ENCODE measurements at places on chromosomes 12 and 14.

GRCh38 chr12:26822026-26822425, 11.0 kb downstream of the ITPR2 start:
- no peaks in the 10 kb centered on the region for H3K27me3 ChIP-seq
- H3K4me3 ChIP-seq, result no peak overlapping the region
- no peaks in the 10 kb centered on the region for H3K36me3 ChIP-seq
- H3K27ac ChIP-seq, result no peak overlapping the region
- peaks cover 5% of the 10 kb centered on the region for H3K4me1 ChIP-seq
- DNase-seq, result no peak

DNA sequence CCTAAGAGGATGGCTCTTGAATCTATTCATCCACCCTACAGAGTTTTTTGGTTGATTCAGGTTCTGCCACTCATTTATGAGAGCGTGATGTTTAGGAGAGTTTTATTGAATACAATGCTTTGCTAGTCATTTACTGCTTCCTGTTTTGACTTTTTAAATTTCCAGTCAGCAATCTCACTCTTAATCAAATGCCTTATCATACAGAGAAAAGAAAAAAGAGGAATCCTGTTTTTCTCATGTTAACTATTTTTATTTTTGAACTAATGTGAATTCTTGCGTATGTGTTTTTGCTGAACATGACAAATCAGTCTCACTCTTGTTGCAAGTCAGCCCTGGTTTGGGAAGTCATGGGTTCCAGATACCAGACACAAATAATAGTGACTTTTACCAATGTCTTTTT, 22.1 kb upstream of the LGMN start:
- H3K36me3 ChIP-seq, result no peaks in the 10 kb centered on the region
- H3K4me1 ChIP-seq, result no peaks in the 10 kb centered on the region
- H3K4me3 ChIP-seq, result no peak overlapping the region
- no peak for DNase-seq
- no peak overlapping the region for H3K27ac ChIP-seq

DNA sequence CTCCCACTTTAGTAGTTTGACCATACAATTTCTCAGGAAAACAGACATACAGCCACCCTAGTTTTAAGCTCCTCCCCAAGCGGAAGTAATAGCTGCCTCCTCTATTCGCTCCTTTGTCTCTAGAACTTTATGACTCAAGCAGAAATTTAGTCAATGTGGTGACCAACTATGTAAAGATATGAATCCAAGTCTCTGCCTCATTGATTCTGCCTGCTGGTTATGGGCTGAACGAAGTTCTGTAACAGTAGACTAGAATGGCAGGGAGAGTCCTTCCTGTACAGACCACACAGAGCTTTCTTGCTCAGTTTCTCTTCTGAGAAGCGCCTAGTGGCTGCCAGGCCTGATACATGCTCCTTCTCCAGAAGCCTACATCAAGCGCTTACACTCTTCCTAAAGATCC, 19.1 kb downstream of the KICS2 start:
- no peak for DNase-seq
- no peaks in the 10 kb centered on the region for H3K4me1 ChIP-seq
- no peak overlapping the region for H3K4me3 ChIP-seq
- peaks cover 8% of the 10 kb centered on the region for H3K36me3 ChIP-seq

DNA sequence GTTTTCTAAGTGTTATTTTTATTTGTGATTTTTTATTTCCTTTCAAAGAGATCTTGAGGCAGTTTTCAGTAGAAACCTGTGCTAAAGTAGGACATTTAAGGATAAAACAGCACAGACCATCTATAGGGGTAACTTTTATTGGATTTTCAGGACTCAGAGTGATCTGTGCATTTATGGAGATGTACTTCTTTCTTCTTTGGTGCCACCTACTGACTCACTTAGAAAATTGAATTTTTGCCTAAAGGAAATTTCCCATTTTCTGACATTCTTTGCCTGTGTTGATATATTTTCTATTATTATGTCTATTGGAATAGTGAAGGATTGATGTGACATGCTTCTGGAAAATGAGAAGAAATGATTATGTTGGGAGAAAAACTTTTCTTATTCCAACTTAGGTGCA, 113.0 kb downstream of the UNC79 start:
- H3K27me3 ChIP-seq, result no peaks in the 10 kb centered on the region
- H3K27ac ChIP-seq, result no peak overlapping the region
- no peak for DNase-seq
- H3K4me1 ChIP-seq, result no peaks in the 10 kb centered on the region
- no peaks in the 10 kb centered on the region for H3K36me3 ChIP-seq

DNA sequence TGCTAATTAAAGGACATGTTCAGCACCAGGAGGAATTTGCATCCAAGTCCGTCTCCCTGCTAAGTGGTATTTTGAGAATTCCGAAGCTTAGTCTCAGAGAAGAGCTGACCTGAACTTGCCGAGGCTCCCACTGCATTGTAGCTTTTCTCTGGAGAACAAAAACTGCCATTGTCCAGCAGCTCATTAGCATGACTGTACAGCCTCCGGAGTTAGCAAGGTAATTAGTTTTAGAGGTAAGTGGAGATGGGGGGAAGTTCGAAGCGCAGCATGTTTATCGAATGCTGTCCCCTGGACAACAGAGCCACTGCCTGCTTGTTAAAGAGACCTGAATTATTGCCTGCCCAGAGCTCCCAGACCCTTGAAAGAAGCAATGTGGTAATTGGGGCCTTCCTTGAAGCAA, 160.3 kb upstream of the PELI2 start:
- no peak overlapping the region for H3K27ac ChIP-seq
- H3K4me3 ChIP-seq, result no peak overlapping the region
- H3K27me3 ChIP-seq, result no peaks in the 10 kb centered on the region
- no peaks in the 10 kb centered on the region for H3K36me3 ChIP-seq
- no peak for DNase-seq

DNA sequence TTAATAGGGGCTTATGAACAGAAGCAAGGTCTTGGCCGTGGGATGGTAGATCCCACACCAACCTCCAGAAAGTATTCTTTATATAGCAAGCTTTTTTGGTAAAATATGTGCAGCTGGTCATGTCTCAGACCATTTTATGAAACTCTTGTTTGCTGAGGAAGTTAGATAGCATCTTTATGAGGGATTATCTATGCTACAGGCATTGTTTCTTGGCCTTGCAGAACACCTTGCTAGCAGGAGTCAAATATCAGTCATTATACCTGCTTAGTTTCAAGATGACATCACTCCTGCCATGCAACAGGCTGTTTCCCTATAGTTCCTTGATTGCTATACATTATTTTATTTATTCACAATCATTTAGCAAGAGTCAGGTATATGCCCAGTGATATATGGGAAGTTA, 84.8 kb upstream of the LRFN5 start:
- H3K4me3 ChIP-seq, result no peak overlapping the region
- H3K27ac ChIP-seq, result no peak overlapping the region
- no peak for DNase-seq
- H3K36me3 ChIP-seq, result no peaks in the 10 kb centered on the region
- no peaks in the 10 kb centered on the region for H3K27me3 ChIP-seq

DNA sequence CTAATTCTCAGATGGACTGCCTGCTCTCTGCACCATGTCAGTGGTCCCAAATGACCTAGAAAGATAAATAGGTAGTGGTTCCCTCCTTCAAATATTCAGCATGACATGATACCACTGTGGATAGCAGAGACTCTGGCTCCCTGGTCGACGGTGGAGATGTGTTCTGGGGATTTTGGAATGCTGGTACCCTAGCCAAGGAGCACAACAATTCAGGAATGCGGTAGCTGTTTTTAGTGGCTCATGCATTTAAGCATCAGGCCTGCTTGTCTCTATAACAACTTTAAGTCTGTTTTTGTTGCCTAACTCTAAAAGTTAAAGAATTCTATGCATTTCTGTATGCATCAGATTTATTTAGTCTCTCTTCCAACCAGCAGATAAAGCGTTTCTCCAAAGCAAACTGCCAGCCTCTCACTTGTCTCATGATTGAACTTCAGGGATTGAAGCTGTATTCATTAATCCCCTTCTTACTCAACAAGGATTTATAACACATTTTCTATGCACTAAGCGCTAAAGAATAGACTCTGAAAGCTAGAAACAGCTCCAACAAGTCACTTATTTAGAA, 164.9 kb upstream of the BMP4 start:
- H3K27me3 ChIP-seq, result no peaks in the 10 kb centered on the region
- no peak for DNase-seq
- H3K27ac ChIP-seq, result no peak overlapping the region
- H3K36me3 ChIP-seq, result no peaks in the 10 kb centered on the region
- H3K4me3 ChIP-seq, result no peak overlapping the region
- no peaks in the 10 kb centered on the region for H3K4me1 ChIP-seq

- peaks cover 48% of the 10 kb centered on the region for H3K4me1 ChIP-seq
- no peak for DNase-seq
- peak overlapping the region; percentile 83 for H3K4me3 ChIP-seq
- no peaks in the 10 kb centered on the region for H3K36me3 ChIP-seq
These were observed 608 bp downstream of the PTGES3 start for GRCh38 chr12:56687223-56688128.

GRCh38 chr12:84641940-84642545, 270.6 kb downstream of the SLC6A15 start:
- no peak overlapping the region for H3K27ac ChIP-seq
- no peaks in the 10 kb centered on the region for H3K27me3 ChIP-seq
- no peaks in the 10 kb centered on the region for H3K36me3 ChIP-seq
- H3K4me3 ChIP-seq, result no peak overlapping the region
- no peaks in the 10 kb centered on the region for H3K4me1 ChIP-seq

Measured in vagina (tissue), 2 donors.